RKO (cell line): ENCODE measurements at places on chromosomes 1 and 21.

DNA sequence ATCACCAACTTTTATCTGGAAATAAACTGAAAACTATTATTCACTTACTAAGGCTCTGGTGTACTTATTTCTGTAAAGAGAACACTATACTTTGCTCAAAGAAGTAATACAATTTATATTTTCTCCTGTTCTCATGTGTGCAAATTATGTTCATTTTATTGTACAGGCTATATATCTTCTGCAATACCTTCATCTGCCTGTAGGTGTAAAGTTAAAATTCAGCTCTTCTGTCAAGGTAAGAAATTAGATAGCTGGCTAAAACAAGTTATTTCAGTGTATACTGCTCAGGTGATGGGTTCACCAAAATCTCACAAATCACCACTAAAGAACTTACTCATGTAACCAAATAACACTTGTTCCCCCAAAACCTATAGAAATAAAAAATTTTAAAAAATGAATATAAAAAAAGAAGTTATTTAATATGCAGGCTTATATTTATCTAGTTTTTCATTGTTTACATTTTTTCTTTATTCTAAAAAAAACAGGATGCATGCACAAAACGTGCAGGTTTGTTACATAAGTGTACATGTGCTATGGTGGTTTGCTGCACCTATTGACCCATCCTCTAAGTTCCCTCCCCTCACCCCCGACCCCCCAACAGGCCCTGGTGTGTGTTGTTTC lies 81.5 kb downstream of the PTGER3 start:
- peak; percentile 37 for DNase-seq

DNA sequence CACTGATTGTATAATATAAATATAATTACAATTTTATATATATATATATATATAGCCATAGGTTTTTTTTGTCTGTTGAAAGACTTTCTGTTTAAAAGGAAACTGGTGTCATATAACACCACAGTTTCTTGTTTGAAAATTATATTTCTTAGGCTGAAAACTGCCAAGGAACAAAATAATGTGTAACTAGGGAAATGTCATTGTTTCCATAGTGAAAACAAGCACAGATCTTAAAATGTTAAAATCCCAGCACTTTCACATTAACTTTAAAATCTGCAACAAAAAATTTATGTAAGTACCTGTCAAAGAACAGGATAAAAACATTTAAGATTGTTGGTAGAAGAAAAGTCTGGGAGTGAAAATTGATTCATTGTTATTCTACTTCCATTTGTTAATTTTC lies 104.2 kb downstream of the ATP6V1G3 start:
- DNase-seq = no peak

- no peak for DNase-seq
Observed at GRCh38 chr1:40648928-40649591, 16.4 kb downstream of the RIMS3 start.

GRCh38 chr1:239386453-239387303 lies at the start of gene CHRM3:
CHRM3 (plus strand) TSS chr1:239386568; CDS start chr1:239907452, 520,884 bp downstream.
- no peak for DNase-seq

DNA sequence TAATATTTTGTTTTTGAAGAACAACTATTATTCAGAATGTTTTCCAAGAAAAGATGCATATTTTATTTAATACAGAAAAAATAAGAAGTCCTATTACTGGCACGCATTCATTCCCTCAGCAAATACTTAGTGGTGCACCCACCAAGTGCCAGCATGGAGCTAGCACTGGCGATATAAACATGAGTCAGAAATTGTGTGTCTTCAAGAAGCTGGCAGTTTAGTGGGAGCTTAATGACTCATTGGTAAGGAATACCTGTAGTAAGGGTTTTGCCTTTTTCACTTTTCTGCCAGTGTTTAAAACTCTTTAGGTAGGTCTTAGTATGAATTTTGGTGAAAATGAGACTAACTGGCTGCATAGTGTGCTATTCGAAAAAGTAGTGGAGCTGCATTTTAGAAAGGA lies 6.3 kb downstream of the MAGI3 start:
- DNase-seq = peak; percentile 78

GRCh38 chr1:24384251-24385090 lies 29.1 kb downstream of the STPG1 start:
- no peak for DNase-seq

- no peak for DNase-seq
Observed at GRCh38 chr21:20258542-20258941, 739.7 kb upstream of the NCAM2 start.

DNA sequence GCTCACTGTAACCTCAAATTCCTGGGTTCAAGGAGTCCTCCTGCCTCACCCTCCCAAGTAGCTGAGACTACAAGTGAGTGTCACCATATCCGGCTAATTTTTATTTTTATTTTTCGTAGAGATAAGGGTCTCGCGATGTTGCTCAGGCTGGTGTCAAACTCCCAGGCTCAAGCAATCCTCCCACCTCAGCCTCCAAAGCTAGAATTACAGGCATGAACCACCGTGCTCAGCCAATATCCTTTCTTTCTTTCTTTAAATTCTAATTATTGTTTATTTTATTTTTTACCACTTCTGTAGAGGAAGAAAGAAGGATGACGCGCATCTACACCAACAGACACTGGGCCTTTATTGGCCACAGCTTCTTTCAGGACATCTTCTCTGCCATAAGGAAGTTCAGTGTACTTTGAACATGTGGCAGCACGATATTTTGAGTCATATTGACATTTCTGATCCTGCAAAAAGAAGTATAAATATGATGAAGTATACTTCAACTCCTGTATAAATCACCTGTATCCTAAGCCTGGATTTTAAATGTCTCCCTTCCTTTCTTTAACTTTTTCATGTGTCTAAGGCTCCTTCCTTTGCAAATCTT lies 15.8 kb downstream of the CTSS start:
- no peak for DNase-seq

GRCh38 chr1:67226688-67227087 lies 60.4 kb downstream of the IL23R start:
- DNase-seq = no peak

- no peak for DNase-seq
Observed at GRCh38 chr1:46528297-46528955, 23.0 kb downstream of the KNCN start.

DNA sequence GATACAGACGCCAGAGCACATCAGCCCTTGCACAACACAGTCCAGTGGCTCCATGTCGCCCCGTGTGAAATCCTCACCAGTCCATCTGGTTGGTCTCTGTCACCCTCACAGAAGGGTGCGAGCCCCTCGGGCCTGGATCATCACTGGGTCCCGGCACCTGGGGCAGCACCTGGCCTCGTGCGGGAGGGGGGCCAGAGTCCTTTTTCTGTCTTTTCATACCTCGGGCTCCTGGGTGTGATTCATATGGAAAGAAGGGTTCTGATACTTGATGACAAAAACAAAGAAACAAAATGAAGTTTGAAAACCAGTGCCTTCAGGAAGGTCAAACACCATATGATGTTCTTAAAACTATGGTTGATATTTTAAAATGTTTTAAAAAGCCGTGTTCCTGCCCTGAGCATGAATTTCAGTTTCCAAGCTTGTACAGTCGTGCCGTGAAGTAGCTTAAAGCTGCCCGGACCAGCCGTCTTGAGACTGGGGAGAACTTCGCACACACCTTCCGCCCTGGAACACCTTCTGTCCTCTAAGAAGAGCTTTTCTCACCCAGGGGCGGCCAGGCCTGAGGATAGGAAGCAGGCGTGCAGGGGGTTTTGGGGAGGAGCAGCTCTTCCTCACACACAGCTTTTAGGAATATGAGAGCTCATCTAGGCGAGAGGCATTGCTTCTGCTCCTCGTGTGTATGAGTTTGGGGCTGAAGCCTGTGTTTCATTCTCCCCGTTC lies 35.2 kb downstream of the SLC37A1 start:
- no peak for DNase-seq

DNA sequence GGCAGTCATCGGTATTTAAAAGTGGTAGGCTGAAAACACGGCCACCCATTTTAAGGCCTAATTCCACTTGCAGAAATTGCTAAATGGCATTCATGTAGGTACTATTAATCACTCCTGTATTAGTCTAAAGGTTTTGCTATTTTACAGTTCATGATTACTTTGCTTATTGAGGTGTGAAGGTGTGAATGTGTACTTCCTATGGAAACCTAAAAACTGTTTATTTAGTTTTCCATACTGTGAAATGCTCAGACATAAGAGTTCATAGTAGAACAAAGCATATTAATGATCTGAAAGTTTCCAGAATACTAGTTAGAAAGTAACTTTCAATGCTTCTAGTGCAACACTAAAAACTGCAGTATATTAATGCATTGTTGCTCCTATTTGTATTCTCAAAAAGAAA lies 69.8 kb downstream of the ITGB3BP start:
- DNase-seq = no peak

DNA sequence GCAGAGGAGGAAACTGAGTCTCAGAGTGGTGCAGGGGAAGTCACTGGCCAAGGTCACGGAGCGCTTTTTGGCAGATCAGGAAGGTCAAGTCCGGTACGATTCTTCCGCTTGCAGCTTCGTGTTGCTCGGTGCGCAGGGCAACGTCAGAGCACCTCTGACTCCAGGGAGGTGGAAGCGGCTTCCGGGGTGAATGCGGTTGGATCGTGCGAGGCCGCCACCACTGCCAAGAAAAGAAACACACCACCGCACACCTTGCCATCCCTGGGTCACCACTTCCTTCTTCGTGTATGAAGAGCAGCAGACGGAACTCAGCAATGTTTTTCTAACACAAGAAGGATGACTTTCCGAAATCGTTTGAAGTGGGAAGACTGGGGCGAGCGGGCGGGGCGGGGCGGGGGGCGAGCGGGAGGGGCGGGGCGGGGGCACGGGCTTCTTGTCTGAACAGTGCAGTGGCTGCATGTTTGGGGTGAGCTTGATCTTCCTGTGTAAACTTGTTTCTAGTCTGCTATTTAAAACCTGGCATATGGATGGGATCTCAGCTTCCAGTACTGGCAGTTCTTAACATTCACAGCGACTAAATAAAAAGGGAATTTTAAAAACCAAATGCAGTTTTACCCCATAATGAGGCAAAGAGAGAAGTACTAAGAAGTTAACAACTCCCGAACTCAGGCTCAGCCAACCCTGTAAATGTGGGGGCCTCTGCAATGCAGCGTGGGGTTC lies 300.0 kb downstream of the RRAGC start:
- DNase-seq = no peak

DNA sequence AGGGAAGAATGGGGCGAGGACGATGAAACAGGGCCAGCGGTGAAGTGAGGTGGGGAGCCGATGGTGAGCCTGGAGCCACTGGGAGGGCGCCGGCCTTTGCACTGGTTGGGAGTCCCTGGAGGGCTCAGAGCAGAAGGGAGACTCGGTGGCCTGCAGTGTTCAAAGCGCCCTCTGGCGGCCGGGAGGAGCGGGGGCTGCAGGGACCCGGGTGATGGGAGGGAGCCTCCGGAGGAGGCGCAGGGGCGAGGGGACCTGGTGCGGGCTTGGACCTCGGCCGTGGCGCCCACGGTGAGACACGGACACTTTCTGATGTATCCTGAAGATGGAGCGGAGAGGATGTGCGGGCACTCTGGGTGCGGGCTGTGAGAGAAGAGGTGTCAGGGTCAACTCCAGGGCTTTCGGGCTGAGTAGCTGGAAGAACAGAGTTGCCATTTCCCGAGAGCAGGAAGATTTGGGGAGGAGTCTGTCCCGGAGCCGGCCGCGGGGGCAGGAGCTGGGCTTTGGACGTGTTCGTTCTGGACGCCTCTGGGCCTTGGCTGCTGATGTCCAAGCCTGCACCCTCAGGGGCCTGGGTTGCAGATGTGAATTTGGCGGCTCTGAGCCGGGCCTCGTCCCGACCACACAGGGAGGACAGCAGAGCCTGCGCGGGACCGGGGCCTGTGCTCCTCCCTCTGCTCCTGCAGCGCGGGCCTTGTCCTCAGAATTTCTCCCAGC lies 29.7 kb downstream of the HEYL start:
- DNase-seq = peak; percentile 54

DNA sequence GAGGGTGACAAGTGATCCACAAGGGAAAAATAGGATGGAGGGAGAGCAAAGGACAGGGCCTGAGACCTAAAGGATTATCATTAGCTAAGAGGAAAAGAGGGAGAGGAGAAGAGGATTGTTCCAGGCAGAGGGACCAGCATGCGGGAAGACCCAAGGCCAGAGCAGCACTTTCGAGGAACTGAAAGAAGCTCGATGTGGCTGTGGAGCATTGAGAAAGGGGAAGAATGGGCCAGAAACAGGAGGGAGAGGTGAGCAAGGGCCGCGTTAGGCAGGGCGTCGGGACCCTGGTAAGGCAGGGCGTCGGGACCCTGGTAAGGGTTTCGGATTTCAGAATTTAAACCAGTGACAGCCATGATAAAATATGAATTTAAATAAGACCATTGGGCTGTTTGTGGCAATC lies 22.8 kb upstream of the CSF1 start:
- no peak for DNase-seq

- no peak for DNase-seq
Observed at GRCh38 chr1:31084782-31085569, 19.5 kb upstream of the PUM1 start.

DNA sequence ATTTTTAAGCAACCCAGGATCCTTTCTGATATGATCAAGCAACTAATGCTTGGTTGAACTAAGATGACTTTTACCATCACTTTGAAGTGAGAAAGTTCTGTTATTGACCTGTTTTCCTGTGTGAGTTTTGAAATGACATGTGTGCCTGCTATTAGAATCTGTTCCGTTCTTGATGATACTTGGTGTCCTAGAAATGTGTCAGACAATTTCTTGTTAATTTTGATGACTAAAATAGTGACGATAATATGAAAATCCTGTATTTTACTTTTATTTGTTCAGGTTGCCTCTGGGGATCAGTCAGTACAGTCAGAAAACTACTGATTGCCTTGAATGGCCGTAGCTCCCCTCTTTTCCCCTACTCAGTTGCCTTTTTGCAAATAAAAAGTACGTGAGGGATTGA lies 228.0 kb downstream of the RYR2 start:
- DNase-seq = no peak

DNA sequence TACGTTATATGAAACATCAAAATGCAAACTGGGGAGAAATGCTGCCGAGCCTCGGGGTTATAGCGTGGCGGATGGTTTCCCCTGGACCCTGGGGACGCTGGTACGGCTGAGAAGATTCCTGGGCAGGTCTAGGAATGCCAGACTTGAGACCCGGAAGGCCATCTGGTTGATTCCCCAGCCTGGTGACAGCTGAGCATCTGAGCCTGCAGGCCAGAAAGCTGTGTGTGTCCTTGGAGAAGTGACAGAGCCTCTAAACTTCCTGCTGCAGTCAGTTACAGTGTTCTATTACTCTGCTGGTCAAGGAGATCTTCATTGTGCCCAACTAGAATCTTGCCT lies 2.3 kb downstream of the VASH2 start:
- no peak for DNase-seq

DNA sequence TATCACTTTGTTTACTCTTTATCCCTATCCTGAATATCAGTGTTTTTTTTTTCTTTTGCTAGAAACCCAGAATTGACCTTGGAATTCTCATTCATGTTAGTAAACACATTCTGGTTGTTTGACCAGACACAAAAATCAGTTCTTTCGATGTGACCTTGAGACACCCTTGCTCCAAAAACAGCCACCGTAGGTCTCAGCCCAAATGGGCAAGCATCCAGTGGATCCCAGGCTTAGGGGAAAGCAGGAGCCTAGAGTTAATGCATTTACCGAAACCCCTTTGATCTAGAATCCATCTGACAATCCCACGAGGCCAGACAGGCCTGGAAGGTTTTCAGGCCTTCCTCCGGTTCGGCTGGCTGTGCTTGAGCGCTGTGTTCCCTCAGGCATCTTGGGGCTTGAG lies 47.6 kb downstream of the IRF2BP2 start:
- DNase-seq = no peak
